ENCODE measurements at places on chromosomes 12 and 14.

- DNase-seq, result no peak
Observed at GRCh38 chr12:47111392-47111778, 31.6 kb upstream of the AMIGO2 start.

DNA sequence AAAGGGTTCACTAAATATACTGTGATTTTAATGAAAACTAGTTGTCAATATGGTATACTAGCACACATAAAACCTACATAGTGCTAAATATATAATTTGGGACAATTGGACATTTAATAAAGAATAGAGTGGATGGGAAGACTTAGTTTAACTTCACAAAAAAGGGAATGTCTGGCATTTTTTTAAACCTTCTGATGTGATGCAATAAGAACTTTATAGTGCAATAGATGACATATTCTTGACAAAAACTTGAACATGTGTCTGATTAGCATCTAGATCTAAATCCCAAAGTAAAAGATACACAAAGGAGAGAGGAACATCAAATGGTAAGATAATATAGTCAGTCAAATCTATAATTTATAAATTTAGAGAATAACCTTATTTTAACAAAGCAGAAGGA lies 488.3 kb upstream of the SYT1 start:
- DNase-seq, result peak; percentile 12

DNA sequence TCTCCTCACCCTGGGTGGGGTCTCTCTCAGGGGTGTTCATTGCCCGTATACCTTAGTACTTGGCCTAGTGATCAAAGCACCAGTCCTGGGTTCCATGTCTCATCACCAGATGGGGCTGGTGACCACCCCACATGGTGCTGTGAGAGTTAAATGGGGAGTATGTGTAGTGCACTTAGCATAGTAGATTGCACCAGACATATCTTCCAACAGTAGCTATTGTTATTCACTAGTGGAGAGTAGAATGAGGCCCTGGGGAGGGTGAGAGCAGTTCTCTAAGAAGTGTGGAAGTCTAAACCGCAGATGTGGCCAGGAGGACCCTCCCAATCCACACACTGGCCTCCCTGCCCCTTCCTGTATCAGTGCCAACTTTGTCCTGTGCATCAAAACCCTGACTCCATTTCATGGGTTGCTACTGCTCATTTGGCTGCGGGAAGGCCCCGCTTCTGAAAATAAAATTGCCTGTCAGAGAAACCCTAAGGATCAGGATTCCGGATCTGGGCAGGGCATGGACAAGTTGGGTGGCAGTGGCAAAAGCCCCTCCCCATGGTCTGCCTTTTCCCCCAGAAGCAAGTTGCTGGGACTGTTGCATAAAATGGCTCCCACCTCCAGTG lies 4.4 kb downstream of the CD9 start:
- no peak for DNase-seq

GRCh38 chr14:103312006-103312635 lies 21.9 kb upstream of the EIF5 start:
- DNase-seq, result no peak

- DNase-seq, result no peak
Observed at GRCh38 chr12:20154052-20154451, 214.3 kb upstream of the PDE3A start.

Measured in NCI-H2171 treated with DMSO at 0.1 percent for 48 hours (cell line).